Skeletal muscle cell (primary cell): ENCODE measurements at places on chromosomes 12 and 14.

DNA sequence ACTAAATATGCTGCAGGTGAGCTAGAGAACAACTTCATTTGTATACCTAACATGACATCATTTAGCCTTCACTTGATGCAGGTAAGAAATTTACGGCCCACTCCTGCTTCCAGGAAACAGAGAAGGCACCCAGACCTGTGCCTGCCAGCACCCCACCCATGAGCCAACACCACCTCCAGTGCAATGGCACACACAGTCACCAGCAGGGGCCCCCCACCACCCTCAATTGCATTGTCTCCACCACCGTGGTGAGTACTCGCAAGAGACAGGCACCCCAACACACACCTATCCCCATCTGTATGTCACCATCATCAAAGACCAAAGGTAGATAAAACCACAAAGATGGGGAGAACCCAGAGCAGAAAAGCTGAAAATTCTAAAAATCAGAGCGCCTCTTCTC is 107.6 kb downstream of the KLHL28 start:
- DNase-seq, result no peak

DNA sequence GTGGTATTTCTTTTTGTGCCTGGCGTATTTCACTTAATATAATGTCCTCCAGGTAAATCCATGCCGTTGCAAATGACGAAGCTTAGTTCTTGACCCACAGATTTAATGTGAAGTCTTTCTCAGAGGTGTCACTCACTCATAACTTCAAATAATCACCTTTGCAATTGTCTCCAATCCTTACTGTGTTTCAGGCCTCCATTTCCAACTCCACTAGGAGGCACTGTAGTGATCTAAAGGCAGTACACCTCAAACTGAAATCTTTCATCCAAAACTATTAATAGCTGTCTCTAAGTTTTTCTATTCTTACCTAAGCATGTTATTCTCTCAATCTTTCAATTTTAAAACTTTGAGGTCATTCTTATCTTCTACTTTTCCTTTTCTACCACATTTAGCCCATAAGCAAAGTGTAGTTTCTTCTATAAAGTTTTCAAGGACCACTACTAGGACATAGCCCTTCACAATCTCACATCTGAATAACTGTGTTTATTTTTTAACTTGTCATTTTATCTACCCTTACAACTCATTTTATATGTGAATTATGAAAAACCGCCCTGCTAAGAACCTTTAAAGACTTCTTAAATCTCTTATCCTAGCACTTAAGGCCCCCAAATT is 25.5 kb upstream of the FBXO34 start:
- no peak for DNase-seq

GRCh38 chr14:26621364-26621763 is 23.5 kb upstream of the NOVA1 start:
- no peak for DNase-seq

- DNase-seq, result no peak
Observed at GRCh38 chr14:102066041-102066451, 20.8 kb downstream of the HSP90AA1 start.

DNA sequence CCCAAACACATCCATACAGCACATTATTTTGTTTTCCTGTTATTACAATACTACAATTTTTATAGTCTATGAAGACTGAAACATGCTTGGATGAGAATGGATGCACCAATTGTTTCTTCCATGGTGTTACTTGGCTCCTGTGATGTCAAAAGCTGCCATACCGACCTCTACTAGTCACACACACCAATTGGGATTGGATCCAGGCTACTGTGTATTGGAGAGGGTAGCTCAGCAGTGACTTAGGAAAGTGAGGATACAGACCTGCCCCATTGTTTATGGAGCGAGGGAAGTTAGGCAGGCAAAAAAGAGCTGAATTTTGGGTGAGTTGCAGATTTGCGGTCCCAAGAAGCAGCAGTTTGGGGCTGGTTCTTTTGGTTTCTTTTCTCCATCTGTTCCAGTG is 30.8 kb upstream of the AKAP6 start:
- no peak for DNase-seq

- no peak for DNase-seq
Observed at GRCh38 chr12:72201457-72201856, 70.7 kb upstream of the TRHDE start.

GRCh38 chr14:31057035-31057434 is 30.9 kb upstream of the STRN3 start:
- DNase-seq, result no peak

DNA sequence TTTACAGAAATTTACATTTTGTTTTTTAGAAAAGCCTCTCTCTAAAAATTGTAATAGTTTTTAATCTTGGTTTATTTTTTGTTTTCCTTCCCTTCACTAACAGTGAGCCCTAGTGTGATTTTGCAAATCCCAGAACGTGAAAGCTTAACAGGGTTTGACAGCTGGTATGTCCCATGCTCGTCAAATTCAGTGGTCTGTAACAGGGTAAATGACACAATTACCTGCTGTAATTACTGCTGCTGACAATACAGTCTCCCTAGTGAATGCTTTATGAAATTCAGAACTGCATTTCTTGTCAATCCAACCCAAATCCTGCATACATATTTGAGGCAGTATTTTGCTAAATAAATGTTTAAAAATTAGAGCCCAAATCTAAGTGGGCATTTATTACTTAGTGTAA is 249.2 kb downstream of the NELL2 start:
- no peak for DNase-seq

- no peak for DNase-seq
Observed at GRCh38 chr12:120749256-120749655, 23.6 kb downstream of the ACADS start.

DNA sequence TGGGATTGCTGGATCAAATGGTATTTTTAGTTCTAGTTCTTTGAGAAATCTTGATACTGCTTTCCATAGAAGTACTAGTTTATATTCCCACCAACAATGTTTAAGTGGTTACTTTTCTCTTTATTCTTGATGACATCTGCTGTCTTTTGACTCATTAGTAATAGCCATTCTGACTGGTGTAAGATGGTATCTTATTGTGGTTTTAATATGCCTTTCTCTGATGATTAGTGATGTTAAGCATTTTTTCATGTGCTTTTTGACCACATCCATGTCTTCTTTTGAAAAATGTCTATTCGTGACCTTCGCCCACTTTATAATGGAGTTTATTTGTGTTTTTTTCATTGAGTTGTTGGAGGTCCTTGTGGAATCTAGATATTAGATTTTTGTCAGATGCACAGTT is 865.7 kb downstream of the SLC6A15 start:
- no peak for DNase-seq

GRCh38 chr12:92259291-92259690 is 113.6 kb upstream of the BTG1 start:
- no peak for DNase-seq

DNA sequence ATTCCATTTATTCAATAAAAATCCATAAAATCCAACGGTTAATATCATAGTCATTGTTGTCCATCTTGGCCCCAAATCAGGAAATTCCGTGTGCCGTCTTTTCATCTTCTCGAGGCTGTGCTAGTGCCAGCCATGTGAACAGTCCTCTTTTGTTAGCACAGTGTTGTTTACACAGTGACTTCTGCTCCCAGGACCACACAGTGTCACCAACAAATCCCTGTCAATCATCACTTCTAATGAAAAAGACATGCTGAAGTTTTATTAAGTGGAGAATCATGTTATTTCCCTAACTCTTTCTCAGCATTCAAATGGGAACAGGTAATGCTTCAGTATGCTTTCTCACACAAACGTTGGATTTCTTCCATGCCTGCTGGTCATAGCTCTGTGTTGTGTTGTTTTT is 1.9 kb upstream of the SLCO1A2 start:
- no peak for DNase-seq

DNA sequence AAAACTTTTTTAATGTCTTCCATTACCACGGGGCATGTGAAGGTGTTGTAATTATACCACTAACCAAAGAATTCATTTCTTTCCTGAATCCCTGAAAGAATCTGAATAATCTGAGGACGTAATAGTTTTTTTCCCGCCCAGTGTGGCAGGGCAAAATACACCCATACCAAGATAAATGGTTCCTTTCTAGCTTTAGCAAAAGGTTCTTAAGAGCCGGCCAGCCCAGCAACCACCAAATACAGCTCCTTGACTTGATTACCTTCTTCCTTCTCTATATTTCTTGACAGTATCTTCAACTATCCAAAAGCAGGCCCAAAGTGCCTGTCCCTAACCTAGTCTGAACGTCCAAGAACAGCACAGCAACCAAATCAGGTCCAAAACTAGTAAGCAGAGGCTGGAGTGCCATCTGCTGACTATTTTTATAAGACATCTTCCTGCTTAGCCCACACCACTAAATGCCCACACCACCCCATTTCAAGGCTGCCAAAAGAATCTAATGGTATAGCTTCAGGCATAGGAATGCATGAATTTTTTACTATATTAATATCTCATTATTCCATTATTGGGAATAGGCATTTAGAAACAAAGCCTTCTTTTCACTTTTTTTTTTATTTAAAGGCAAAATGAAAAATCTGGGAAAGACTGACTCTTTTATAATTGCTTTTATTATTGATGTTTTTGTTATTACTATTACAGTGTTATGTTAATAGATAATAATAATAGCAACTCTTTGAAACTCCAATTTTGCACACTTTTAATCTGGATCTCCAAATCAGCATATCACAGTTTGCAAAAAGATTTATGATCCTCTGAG is 524.4 kb downstream of the MED13L start:
- DNase-seq, result peak; percentile 26

GRCh38 chr14:55807053-55807880 is 227.3 kb downstream of the KTN1 start:
- DNase-seq, result peak; percentile 52

- no peak for DNase-seq
Observed at GRCh38 chr12:130576371-130576816, 139.7 kb downstream of the RIMBP2 start.

- DNase-seq, result no peak
Observed at GRCh38 chr12:64392221-64392620, 1.7 kb upstream of the C12orf56 start.

- DNase-seq, result no peak
Observed at GRCh38 chr14:102085488-102085887, 1.4 kb downstream of the HSP90AA1 start.

- no peak for DNase-seq
Observed at GRCh38 chr14:34425095-34425851, 36.8 kb downstream of the SPTSSA start.

DNA sequence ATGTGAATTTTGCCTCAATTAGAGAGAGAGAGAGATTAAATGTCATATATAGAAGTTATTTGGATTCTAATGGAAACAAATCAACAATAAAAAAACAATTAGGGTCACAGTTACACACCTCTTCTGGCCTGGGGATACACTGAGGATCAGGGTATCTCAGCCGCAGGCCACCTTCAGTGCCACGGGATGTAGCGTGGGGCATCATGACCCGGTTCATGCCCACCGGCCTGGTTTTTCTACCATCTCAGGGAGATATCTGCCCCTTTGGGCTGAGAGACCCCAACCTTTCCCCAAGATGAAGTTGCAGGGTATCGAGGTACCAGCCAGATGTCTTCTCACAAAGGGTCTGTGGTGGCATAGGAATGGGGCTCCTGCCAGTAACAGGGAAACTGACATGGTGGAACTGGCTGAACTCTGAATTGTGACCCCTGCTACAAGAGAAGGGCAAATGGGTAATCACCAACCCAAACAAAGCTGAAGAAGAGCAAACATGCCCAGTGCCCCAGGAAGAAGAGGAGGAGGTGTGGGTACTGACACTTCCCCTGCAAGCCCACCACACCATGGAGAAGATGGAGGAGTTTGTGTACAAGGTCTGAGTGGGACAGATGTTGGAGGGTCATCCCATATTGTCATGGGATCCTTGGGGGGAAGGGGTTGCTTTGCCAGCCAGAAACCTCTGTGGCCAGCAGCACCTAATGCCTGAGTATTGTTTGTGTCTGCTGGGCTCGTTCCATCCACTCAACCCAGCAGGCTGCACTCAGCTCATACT is 19.5 kb downstream of the SERPINA3 start:
- DNase-seq, result no peak

GRCh38 chr14:81555051-81555450 is 21.4 kb upstream of the SEL1L start:
- no peak for DNase-seq

DNA sequence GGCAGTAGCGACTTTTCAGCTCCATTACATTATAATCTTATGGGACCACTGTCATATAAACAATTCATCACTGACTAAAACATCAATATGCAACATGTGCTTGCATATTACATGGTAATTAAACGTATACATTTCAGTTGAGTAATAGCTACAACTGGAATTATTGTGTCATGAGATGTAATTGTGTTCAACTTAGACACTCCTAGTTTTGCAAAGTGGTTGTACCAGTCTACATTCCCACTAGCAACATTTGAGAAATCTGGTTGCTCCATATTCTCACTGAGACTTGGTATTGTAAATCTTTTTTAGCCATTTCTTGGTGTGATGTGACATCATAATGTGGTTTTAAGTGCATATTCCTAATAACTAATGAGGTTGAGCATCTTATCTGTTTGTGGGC is 90.0 kb downstream of the CAPZA3 start:
- no peak for DNase-seq

DNA sequence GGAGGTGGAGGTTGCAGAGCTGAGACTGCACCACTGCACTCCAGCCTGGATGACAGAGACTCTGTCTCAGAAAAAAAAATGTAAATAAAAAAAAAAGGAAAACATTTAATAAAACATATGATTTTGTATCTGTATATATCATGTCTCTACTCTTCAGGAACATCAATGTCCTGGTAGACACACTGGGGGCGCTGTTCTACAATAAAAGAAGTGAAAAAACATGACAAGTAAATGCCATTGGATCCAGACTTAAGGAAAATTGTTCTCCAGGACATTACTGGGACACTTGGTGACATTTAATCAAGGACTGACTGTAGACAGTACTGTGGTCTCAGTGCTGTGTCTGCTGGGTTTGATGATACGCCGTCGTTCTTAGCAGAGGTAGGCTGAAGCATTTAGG is 15.5 kb upstream of the KLC1 start:
- no peak for DNase-seq

DNA sequence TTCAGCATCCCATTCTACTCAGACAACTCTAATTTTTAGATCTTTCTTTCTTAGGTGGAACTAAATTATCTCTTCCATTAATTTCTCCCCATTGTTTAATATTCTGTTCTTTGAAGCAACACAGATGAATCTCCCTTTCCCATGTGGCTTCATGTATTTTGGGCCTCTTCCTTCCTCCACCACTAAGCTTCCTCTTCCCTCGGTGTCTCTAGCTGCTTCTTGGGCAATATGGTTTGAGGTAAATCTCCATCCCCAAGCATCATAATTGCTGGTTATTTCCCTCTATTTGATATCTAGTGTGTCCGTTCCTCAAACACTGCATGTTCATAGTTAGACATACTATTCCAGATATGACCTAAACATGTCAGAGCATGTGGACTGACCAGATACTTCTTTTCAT is 119.2 kb downstream of the PELI2 start:
- DNase-seq, result no peak
